Subcutaneous adipose tissue (tissue), 4 donors: ENCODE measurements at places on chromosomes 6 and 20. TPM values are rescaled to one million over a fixed set of nuclear protein-coding genes. Genes with fewer than 3 reads are reported as not detected.

Gene CNBD2
- total RNA-seq, result 5.3 TPM

Gene TMEM200A
- 1.3 TPM for total RNA-seq

Gene GLYATL3
- total RNA-seq, result not detected

Gene MOCS1
- total RNA-seq, result 52.0 TPM

Gene OPN5
- total RNA-seq, result not detected

Gene BEND3
- total RNA-seq, result 0.66 TPM

Gene FNDC11
- total RNA-seq, result not detected

Gene FOXP4
- 15.1 TPM for total RNA-seq

Gene RPL7L1
- total RNA-seq, result 106 TPM

Gene SLC13A3
- 0.98 TPM for total RNA-seq

Gene DSE
- total RNA-seq, result 128 TPM

Gene COL19A1
- not detected for total RNA-seq

Gene CCM2L
- 4.2 TPM for total RNA-seq

Gene RPP40
- total RNA-seq, result 6.6 TPM

Gene DUSP15
- total RNA-seq, result 0.49 TPM

Gene ARMH2
- not detected for total RNA-seq

Gene QKI
- total RNA-seq, result 368 TPM

Gene ZNF335
- total RNA-seq, result 9.9 TPM

Gene SLC16A10
- total RNA-seq, result 4.5 TPM

Gene DTD1
- total RNA-seq, result 31.3 TPM

Gene FOXQ1
- total RNA-seq, result not detected

Gene HFE
- 9.3 TPM for total RNA-seq

Gene MTRF1L
- total RNA-seq, result 45.5 TPM

Gene REM1
- total RNA-seq, result 1.4 TPM

Gene SMLR1
- not detected for total RNA-seq

Gene SIRPD
- total RNA-seq, result not detected

Gene PLN
- total RNA-seq, result 6.6 TPM

Gene MICA
- total RNA-seq, result 23.5 TPM

Gene VWA7
- total RNA-seq, result not detected

Gene HLA-DQB2
- 3.4 TPM for total RNA-seq

Gene MUCL3
- total RNA-seq, result not detected

Gene CCN5
- 153 TPM for total RNA-seq

Gene ZSWIM3
- total RNA-seq, result 4.4 TPM

Gene MYH7B
- 0.33 TPM for total RNA-seq

Gene ORC3
- total RNA-seq, result 30.3 TPM

Gene TMEM74B
- not detected for total RNA-seq

Gene RIMS4
- 0.34 TPM for total RNA-seq

Gene GHRH
- not detected for total RNA-seq

Gene DDO
- 1.3 TPM for total RNA-seq

Gene CEP250
- 31.6 TPM for total RNA-seq

Gene ADGRG6
- total RNA-seq, result 25.8 TPM

Gene HLA-DOA
- 4.6 TPM for total RNA-seq

Gene ZNF341
- total RNA-seq, result 2.8 TPM

Gene MUC21
- not detected for total RNA-seq

Gene NCOA7
- 63.3 TPM for total RNA-seq

Gene ACOT13
- 11.2 TPM for total RNA-seq
